Central memory CD4-positive, alpha-beta T cell (primary cell): ENCODE measurements at places on chromosomes 11 and 22.
A peak's percentile ranks its signal among the peaks of the same experiment; 100 is the strongest.

DNA sequence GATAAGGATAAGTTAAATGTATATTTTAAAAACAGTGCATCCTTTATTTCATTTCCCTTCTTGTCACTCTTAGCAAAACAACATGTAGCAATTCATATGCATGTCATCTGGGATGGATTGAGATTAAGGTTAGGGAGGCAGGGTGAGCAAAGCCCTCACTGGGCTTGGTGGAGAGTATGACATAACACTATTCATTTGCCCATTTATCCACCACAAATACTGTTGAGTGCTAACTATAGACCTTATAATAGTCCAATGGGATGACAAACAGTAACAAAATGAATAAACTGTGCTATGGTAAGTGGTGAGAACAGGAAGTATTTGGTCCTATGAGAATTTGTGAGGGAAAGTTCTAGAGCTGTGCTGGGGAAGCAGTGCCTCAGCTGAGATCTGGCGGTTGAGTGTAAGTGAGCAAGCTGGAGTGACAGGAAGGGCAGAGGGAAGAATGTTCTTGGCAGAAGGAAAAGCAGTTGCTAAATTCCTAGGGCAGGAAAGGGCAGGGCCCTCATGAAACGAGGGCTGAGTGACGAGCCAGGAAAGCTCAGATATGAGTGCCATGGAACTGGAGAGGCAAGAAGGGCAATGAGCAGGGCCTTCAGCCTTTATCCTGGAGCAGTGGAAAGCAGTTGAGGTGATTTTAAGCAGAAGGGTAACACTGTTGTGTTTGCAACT, 6.7 kb downstream of the HSD17B12 start:
- DNase-seq: no peak

DNA sequence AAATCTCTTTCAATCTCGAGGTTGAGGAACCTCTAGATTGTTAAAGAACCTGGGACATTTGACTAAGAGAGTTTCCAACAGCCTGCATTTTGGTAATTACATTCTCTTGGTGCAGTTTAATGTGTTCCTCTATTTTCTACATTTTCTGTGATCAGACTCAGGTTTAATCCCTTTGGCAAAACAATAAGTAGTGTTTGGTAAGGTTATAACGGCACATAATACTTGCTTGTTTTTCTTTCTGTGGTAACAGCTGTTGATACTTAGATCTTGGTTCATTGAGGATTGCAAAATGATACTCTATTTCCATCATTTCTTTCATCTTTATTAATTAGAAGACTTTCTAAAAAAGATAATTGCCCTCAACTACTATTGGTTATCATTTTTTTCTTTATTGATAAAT, 271.3 kb downstream of the SBF2 start:
- no peak for DNase-seq

- DNase-seq: no peak
Observed at GRCh38 chr11:11555208-11555607, 66.6 kb downstream of the GALNT18 start.

DNA sequence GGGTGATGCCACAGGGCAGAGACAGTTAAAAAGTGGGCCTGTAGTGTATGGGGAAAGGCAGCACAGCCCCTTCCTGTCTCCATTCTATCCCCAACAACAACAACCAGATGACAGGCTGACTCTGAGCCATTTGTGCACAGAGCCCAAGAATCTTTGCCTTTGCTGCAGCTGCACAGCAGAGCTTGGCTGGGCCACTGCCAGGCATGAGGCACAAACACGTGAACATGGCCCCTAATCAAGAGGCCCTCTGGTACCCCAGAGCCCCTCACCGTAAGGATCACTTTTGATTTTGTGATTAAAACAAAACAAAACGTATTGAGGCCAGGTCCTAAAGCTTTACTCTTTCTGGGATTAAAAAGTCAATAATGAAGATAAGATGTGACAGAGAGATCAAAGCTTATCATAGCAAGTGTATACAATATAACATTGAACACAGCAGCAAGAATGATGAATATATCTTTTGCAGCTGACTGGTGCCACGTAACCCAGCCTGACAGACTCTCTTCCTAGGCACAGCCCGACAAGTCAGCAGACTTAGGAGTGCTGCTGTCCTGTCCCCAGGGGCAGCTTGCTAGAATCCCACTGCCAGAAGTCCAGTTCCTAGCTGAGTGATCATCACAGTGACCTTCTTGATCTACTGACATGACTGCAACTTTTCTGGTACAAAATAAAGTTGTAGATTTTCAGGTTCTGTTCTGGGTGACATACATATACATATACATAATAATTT, 117.8 kb downstream of the SERGEF start:
- DNase-seq: no peak

DNA sequence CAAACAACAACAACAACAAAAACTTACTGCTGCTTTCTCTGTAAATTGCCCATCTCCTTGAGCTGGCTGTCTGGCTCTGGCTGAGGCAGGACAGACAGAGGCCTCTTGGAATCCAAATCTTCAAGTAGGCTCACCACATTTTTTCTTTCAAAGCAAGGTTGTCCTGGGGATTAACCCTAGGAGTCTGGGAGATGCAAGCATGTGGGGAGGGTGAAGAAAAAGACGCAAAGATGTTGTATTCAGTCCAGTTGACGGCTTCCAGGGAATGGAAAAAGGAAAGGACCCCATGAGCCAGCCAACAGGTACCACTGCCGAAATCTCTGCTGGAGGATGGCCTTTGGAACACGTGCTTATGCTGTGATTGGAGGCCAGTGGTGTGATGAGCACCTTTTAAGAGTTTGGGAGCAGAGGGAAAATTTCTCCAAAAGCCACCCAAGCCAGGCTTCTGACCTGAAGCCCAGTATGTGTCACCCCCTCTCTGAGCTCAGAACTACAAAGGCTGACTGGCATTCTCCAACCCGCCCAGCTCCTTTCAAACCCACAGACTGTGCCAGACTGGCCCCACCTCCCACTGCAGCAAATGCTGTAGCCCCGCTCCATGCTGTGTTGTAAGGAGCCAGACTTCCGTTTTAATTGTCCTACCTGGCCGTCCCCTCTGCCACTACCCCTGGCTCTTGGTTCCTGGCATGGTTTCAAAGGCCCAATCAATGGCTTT, 10.8 kb downstream of the BLID start:
- DNase-seq: no peak

GRCh38 chr11:75150879-75151278, at the start of gene SLCO2B1:
Gene SLCO2B1, plus strand, starts transcription at chr11:75151107. Its CDS starts 275 bp downstream, at chr11:75151382.
- DNase-seq: no peak

DNA sequence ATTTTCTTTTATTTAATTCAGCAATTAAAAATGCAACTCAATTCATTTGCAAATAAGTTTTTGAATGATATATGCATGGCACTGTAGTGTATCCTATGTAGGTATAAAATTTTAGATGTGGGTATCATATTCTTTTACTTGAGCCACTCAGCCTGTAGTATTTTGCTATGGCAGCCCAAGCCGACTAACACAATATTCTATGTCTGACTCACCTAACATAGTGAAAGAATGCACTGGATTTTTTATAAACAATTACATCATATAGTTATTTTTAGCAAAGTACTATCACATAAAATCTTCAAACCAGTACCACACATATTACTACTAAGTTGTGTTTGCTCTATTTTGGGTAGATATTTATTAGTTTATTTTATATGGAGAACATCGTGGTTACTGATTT, 21.9 kb upstream of the GRIA4 start:
- no peak for DNase-seq

DNA sequence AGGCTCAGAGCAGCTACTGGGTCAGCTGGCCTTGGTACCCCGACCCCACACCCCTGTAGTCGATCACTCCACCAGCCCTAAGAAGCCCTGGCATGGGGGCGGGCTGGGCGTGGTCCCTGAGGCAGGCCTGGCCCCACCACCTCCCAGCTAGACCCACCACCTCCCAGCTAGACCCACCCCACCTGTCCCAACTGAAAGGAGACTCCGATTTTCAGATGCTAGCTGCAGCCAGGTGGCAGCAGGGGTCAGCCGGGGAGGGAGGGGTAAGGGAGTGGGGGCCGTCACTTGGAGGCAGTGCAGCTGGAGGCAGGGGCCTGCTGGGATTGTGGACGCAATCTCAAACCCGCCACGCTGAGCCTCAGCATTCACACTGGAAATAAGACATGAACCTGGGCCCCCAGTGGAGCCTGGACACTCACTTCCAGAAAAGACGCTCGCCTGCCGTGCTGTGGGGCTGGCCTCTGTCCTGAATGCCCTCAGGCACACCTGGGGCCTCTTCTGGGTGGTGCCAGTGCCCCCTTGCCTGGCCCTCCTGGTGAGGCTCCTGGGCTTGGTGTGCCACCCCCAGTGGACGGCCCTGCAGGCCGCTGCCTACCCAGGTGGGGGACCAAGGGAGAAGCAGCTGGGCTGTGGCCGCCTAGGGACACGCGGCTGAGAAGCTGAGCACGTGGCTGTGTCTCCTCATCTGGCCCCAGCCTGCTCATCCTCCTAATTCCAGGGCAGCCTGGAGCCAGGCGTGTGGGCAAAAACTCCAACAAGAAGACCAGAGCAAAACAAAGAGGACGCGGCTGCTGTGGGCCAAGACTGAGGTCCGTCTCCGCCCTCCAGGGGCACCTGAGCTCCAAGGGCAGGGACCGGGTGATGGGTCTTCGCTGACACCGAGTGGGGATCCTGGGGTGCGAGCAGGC, 26.7 kb downstream of the OSBPL5 start:
- DNase-seq: no peak

DNA sequence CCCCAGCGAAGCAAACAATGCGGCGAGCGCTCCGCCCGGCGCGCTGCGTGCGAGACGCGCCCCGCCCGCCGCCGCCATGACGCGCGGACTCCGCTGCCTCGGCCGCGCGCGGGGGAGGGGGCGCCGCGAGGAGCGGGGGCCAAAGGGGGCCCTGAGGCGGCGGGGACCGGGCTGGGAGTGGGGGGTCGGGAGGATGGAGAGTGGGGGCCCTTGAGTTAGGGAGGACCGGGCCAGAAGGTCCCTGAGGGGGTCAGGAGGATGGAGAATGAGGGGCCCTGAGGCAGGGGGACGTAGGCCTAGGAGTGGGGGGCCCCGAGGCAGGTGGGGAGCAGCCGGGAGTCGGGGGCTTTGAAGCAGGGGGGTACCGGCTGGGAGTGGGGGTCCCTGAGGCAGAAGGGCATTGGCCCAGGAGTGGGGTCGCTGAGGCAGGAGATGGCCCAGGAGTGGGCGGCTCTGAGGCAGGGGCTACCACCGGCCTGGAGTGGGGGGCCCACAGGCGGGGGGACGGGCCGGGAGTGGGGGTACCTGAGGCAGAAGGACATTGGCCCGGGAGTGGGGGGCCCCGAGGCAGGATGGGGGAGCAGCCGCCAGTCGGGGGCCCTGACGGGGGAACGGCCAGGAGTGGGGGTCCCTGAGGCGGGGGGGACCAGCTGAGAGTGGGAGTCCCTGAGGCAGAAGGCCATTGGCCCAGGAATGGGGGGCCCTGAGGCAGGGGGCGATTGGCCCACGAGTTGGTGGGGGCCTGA, at the start of gene BRD1:
TSS of gene BRD1 (minus strand) at position 21 of the 746 bp plus-strand sequence. CDS start 3,556 bp downstream, outside the sequence.
- DNase-seq: peak; percentile 43

GRCh38 chr11:1660111-1660867, 30.7 kb downstream of the KRTAP5-5 start:
- no peak for DNase-seq

DNA sequence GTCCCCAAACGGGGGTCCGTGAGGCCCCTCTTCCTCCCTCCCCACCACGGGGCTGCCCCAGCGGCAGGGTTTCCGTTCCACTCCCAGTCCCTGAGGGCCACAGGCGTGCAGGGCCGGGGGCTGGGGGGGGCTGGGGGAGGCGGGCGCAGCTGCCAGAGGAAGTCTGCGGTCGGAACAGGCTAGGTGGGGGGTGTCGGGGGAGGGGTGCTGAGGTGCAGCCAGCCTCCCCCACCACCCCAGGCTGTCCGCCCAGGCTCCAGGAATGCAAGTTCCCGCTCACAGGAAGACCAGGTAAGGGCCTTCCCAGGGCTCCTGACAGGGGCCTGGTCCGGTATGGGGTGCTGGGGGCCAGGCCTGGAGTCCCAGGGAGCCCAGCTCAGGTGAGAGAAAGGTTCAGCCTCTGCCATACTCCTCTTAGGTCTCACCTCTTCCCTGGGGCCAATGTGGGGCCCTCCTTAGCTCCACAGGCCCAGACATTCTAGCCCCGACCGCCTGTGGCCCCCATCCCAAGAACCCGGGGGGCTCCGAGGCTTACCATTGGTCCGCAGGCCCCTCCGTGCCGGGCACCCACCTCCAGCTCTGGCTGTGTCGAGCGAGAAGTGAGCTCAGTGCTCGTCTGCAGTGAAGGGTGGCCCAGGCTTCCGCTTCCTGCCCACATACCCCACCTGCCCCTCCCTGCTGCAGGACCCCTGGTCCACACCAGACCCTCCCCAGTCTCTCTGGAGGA, at the start of gene PTPRCAP:
TSS of gene PTPRCAP (minus strand) at position 601 of the 727 bp plus-strand sequence. CDS start at position 538, 63 bp downstream.
- DNase-seq: peak; percentile 80

DNA sequence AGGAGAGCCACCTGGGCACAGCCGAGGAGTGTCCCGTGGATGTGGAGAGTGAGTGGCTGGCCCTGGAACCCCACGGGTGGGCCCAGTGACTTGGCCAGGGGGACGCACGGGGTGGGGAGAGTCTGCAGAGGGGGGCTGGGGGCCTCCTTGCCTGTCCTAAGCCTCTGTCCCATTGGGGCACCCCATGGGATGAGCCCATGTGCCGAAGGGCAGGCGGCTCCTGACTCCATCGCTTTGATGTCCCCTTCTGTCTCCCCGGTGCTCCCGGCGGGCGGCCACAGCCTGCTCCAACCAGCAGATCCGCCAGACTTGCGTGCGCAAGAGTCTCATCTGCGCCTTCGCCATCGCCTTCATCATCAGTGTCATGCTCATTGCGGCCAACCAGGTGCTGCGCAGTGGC, 9.4 kb downstream of the CABP7 start:
- DNase-seq: no peak

DNA sequence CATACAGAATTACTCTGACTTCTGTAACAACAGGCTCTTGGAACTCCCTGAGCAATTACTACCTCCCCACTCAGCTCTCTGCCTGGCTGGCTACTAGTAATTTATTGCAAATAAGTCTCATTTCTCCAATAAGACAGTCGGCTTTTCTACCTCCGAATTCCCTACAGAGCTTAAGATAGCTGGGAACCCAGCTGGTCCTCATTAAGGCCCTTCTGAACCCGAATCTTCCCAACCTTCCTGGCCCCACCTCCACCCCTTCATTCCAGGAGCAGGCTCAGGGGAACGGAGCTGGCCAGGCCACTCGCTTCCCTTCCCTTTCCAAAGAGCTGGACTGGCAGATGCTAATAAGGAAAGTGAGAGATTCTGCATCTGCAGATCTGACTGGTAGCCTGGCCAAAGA, 21.6 kb downstream of the TMPRSS5 start:
- DNase-seq: no peak

GRCh38 chr22:20562607-20563465, 55.4 kb downstream of the MED15 start:
- no peak for DNase-seq

GRCh38 chr22:21753374-21754111, 17.9 kb upstream of the YPEL1 start:
- no peak for DNase-seq
